ENCODE measurements at places on chromosomes 11 and 22.

- no peak for DNase-seq
Observed at GRCh38 chr11:18749681-18750319, 23.8 kb upstream of the IGSF22 start.

GRCh38 chr11:1655168-1656060, 25.8 kb downstream of the KRTAP5-5 start:
- DNase-seq: no peak

- no peak for DNase-seq
Observed at GRCh38 chr22:46754110-46754799, 8.2 kb upstream of the TBC1D22A start.

- no peak for DNase-seq
Observed at GRCh38 chr11:20013346-20014066, 146.8 kb downstream of the DBX1 start.
